C1 segment of cervical spinal cord (tissue), 14 donors: ENCODE measurements at places on chromosomes 3 and 15.

DNA sequence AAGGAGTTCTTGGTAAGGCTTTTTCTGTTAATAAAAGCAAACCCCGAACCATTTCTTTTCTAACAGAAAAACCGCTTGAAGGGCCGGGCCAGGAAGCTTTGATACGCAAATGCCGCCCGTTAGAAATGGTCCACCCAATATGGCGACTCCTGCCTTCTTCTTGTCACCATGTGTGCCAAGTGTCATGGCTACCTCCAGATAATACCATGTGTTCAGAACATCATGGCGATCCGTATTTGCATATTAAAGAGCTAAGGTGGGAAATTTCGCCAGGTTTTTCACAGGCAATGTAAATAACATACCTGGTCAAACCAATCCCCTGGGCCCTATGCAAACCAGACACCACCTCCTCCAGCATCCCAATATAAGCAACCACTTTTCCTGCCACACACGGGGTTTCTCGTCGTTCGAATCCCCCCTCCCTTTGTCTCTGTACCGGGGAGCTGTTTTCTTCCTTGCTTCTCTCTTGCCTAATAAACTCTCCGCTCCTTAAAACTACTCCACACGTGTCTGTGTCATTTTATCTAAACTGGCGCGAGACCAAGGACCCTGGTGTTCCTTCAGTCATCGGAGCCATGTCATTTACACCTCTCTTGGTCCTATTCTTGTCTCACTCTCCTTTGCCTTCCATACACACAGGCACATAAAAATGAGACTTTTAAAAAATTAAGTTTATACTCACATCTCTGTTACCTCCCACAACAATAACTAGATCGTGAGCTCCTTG lies 34.5 kb downstream of the NCEH1 start:
- DNase-seq = no peak

DNA sequence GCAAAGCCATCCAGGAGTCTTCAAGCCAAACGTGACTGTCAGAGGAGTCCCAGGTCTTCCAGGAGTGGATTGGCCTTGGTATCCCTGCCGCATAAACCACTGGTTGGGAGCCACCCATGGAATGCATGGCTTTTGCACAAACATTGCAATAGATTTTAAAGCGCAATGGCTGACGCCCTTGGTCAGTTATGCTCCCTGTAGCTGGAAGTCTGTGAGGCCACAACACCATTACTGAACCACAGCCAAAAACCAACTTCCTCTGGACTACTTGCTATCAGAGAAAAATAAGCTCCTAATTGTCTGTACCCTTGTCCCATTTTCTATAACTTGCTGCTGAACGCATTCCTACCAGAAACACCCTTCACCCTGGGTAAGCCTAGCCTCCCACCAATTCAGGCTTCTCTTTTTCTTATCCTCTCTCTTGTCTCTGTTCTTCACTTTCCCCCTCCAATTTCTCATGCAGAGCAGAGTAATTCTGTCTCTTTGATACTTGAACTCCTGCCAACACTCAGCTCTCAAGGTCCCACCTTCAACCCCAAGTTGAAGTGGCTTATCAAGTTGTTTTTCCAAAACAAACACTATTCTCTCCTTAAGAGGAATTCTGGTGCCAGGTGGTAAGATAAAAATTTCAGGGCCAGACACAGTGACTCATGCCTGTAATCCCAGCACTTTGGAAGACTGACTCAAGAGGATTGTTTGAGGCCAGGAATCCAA lies 176.4 kb upstream of the UBE2E1 start:
- no peak for DNase-seq

DNA sequence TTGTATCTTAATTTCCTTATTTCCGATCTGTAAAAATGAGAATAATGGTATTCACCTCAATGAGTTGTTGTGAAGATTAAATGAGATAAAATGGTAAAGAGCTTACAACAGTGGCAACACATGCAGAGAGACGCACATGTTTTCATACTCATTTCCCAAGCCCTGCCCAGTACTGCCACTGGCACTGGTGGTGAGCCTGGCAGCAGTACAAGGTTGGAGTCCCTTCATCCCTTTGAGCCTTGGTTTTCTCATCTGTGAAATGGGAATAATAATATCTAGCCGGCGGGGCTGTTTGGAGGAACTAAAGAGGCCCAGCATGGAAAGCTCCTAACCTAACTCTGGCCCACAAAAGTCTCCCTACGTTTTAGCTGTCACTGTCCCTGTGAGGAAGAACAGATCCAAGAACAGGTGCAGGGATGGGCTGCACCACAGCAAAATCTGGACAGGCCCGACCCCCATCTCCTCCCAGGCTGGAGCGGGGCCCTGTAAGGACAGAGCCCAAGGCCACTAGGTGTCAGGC lies 866 bp upstream of the CD276 start:
- no peak for DNase-seq

- DNase-seq = no peak
Measured at GRCh38 chr15:71228403-71228802, 113.1 kb downstream of the THSD4 start.

DNA sequence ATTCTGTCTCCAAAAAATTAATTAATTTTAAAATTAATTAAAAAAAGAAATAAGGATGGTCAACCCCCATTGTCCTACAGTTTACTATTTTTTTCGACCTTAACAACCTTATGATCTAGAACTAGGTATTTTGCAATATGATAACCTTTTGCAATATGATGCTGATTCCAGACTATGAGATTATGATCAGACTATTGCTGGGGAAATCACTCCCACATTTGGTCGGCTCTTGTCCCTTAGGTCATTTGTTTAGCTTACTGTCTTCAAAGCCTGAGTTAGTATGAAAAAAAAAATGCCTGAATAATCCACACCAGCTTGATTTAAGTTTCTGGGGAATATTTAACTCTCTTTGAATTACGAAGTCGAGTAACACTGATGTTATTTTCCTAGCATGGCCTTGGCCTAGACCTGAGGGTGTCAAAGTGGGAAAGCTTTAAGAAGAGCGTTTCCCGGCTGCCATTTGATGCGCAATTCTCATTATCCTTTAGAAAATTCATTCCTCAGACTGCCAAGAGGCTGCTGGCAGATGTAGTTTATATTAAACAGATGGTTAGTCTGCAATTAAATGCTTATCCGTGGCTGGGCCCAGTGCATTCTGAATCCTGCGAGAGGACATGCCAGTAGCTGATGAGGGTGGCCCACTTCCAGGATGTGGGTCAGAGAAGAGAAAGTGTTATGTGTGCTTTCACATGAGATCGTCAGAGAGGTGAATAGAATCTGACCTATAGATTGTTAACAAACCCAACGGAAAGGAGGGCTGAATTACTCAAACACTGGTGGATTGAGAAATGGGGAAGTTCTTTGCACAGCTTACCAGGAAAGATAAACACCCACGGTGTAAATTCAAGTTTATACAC lies 496.0 kb upstream of the THBS1 start:
- no peak for DNase-seq

GRCh38 chr3:48215876-48216275 lies 7.4 kb upstream of the CAMP start:
- peak; percentile 42 for DNase-seq

DNA sequence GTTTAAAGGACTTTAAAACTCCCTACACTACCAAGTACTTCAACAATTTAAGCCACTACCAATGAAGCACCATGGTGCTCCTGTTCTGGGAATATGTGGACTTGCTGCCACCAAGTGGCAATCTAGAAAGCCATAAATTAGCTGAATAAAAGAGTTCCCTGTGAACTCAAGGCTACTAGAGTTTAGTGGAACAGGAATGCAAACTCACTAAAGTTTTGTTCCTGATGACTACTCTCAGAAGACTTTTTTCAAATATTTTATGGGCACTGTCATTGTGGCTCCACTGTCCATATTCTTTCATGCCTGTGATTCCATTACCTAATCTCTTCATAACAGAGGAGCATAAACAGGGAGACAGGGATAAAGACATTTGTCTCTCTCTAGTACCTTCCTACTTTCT lies 63.9 kb downstream of the TMCC1 start:
- DNase-seq = peak; percentile 4

DNA sequence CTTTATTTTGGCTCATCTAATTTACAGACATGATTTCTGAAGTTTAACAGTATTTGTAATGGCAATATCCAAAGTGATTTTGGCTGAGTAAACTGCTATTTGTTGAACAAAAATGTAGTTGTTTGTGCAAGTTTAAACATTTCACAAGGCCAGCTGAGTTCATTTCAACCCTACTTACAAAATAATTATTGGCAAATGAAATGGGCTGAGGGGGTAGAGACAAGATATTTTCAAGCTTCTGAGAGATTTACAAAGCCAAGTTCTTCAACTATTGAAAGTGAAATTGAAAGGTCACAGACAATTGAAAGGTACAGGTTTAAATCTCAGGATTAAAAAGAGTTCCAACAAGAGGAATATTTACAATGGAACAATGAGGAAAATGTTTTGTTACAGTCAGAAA lies 77.1 kb downstream of the DUT start:
- no peak for DNase-seq

GRCh38 chr15:58932710-58933280 lies 684 bp downstream of the SLTM start:
- peak; percentile 75 for DNase-seq

DNA sequence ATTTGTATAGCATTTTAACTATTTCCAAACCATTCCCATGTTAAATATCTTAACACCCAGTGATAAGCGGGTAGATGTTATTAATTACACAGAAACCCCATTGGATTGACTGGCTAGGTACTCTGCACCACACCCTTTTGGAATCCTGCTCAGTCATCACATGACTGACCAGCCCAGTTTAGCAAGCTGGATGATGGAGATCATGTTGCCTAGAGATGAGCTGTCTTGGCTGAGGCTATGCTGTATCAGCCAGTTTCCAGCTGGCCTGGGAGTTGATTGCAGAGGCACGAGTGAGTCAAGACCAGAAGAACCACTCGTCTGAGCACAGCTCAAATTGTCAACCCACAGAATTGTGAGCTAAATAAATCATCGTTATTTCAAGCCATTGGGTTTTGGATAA lies 124.6 kb downstream of the ZNF621 start:
- DNase-seq = no peak

DNA sequence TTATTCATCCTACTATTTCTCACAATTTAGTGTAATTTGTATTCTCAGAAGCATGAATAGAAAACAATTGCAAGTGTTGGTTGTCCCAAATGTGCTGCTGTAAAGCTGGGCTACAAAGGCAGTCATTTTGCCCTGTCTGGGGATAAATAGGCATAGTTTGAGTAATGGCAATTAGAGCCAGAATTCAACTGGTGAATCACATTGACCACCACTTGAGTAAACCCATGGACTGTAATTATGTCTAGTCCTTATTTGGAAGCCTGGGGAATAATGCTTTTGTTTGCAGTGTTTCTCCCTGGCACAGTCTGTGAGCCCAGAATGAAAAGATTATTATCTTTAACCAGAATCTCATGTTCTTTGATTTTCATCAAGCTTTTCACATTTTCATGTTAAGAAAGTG lies 30.5 kb upstream of the CHL1 start:
- no peak for DNase-seq

DNA sequence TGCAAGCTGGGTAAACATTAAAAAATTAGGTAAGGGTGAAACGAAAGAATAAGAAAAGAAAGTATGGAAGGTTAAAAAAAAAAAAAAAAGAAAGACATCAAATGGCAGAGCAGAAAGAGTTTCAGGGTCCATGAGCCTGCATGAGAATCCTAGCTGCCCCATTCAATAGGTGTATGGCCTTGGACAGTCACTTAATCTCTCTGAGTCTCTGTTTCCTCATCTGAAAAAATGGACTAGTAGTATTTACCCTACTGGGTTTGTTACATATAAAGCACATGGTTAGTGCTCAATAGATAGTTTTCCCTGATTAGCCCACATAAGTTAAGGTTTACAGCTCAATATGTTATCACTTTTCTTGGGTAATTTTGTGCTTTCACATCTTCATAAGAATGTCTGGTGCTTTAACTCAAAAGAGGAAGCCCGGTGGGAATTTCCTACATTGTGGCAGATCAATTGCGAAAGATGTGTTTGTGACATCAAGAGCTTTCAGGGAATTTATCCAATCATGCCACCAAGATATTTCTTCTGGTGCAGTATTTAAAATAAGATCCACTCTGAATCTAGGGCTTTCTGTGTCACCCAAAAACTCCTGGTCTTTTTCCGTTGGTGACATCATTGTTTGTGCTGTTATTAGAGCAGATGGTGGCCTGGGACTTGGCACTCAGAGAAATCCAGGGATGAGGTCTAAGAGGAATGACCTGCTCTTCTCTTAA lies 57.2 kb upstream of the UBE2E1 start:
- DNase-seq = no peak

GRCh38 chr15:58515807-58516206 lies 84.0 kb downstream of the LIPC start:
- no peak for DNase-seq

DNA sequence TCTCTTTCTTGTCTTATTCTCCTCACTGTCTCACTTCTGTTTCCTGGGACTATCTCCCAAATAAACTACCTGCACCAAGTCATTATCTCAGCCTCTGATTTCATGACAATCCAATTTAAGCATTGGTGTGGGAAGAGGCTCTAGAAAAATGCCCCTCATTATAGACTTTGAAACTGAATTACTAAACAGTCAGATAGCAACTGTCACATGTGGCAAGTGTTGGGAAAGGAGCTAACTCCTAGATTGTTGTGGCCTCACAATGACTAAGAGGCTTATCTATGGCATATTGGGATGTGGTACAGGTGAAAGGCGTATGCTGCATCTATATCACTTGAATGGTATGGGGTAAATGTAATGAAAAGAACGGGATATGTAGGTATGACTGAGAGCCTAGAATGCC lies 103.5 kb upstream of the CCDC54 start:
- no peak for DNase-seq
